Spinal cord (tissue), 10 donors: ENCODE measurements at places on chromosomes 4 and X. TPM values are rescaled to one million over a fixed set of nuclear protein-coding genes. Genes with fewer than 3 reads are reported as not detected.

The RNF150 gene
- 20.4 TPM for polyA plus RNA-seq

The TEX13B gene
- not detected for polyA plus RNA-seq

The CXCL3 gene
- 1.7 TPM for polyA plus RNA-seq

The GAGE12G gene
- polyA plus RNA-seq: not detected

The MFAP3L gene
- 25.6 TPM for polyA plus RNA-seq

The USP26 gene
- not detected for polyA plus RNA-seq

The SULT1E1 gene
- 19.3 TPM for polyA plus RNA-seq

The REELD1 gene
- 0.16 TPM for polyA plus RNA-seq

The NHS gene
- polyA plus RNA-seq: 14.7 TPM
